Stimulated activated CD4-positive, alpha-beta T cell treated with anti-CD3 and anti-CD28 coated beads, TNF-alpha, amount 100 ng/mL, for 24 hours (primary cell): ENCODE measurements at places on chromosomes 12 and 14.
A peak's percentile ranks its signal among the peaks of the same experiment; 100 is the strongest.

DNA sequence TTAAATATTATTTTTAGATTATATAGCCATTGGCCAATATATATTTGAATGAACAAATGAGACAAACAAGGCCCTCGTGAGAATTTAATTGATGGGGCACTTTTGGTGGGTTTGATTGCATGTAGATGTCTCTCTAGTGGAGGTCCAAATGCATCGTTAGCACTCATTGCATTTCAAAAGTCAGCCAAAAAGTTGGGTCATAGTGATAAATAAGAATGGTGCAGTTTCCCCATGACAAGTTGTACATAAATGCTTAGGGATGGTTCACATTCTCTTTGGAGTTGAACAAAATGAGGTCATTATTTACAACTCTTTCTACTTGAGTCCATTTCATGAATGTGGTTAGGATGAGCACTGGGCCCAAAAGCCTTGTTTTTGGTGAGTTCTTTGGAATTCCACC, 1.0 kb downstream of the BEST3 start:
- no peak for DNase-seq

- no peak for DNase-seq
Observed at GRCh38 chr12:121762269-121762668, 31.2 kb downstream of the RHOF start.

GRCh38 chr12:71085575-71085974, 72.2 kb downstream of the TSPAN8 start:
- DNase-seq = no peak

GRCh38 chr12:30967026-30967425, 40.5 kb downstream of the TSPAN11 start:
- no peak for DNase-seq

GRCh38 chr14:105947599-105947998, 421.2 kb downstream of the TMEM121 start:
- DNase-seq = no peak

GRCh38 chr12:63967358-63968145, 123.1 kb downstream of the SRGAP1 start:
- no peak for DNase-seq

GRCh38 chr12:124713436-124714082, 146.1 kb upstream of the NCOR2 start:
- peak; percentile 73 for DNase-seq

- DNase-seq = no peak
Observed at GRCh38 chr12:128657378-128657777, 166.4 kb downstream of the SLC15A4 start.

GRCh38 chr14:53888535-53889386, 67.9 kb downstream of the BMP4 start:
- no peak for DNase-seq

DNA sequence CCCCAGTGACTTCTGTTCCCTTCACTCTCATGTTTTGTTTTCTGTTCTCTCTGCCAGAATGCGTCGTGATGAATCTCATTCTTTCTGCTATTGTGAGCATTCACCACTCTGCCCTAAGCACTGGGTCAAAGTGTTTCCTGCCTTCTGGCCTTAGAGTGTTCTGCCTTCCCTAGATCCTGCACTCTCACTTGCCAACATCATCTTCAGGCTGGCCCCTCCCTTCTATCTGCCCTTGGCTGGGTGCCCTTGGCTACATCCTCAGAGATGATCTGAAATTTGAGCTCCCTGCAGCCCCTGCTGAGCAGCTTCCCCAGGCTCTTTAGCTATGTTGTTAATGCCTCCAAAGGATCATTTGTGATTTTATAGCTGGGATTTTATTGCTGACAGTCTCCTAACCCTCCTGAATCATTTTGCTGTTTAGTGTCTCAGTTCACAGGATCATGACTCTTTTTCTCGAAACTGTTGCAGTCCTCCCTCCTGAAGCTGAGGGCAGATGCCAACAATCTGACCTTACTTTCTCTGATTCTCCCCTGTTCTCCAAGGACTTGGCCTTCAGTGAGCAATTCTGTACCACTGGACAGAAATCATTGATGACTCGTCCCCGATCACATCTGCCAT, 4.5 kb downstream of the DHRS2 start:
- DNase-seq = no peak

- DNase-seq = no peak
Observed at GRCh38 chr14:30243805-30244204, 315.2 kb upstream of the G2E3 start.

DNA sequence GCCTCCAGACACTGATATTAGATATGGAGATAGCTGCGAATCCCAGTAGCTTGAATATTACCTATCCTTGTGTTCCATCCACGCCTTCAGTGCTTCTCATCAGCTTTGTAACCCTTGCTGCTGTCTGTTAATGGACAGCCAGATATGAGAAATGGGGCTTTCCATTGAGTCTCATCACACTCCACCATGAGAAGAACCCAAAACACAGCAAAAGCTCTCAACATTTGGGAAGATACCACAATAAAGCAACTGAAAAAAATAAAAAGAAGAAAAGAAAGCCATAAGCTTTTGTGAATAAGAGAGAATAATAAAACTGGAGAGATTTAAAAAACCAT, 225.4 kb downstream of the GALC start:
- no peak for DNase-seq

DNA sequence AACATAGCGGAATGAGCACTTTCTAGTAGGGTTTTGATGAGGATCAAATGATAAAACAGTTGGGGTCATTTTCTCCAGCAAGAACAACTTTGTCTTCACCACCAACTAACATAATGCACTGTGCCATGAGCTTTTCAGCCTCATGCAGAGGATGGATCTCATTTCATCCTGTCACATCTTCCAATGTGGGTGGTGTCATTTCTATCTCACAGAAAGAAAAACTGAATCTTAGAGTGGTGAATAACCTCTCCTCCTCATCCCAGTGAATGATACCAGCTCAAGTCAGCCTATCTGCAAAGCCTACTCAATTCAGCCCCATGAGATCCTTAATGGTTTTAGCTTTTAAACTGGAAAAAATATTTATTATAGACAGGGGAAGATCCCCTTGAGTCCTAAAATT, 1147.2 kb downstream of the VRK1 start:
- DNase-seq = no peak

GRCh38 chr14:92974541-92975345, 51.8 kb downstream of the CHGA start:
- DNase-seq = no peak

- no peak for DNase-seq
Observed at GRCh38 chr14:58946431-58946830, 242.0 kb upstream of the DAAM1 start.

GRCh38 chr12:130677957-130678558, 38.0 kb downstream of the RIMBP2 start:
- no peak for DNase-seq

- DNase-seq = no peak
Observed at GRCh38 chr12:20211981-20212421, 156.3 kb upstream of the PDE3A start.

DNA sequence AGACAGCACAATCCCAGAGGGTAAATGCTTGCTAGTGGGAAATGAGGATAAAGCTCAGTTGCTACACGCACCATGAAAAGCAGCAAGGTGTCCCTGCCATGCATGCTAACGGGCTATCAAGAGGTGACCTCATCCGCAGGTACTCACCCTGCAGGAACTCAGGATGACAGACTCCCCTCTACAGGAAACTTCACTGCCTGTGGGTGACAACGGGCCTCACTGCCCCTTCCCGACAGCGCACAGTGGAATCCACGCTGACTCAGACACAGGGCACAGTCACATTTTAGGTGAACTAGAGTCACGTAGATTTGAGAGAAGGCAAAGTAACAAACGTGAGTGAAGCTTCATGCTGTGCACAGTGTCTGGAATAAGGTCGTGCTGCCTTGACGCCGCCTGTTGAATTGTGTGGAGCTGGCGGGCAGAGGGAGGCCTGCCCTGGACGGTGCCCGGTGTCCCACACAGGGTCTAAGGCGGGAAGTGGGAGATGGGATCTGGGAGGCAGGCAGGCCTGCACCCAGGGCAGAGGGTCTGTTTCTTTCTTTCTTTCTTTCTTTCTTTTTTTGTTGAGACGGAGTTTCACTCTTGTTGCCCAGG, 331.8 kb downstream of the TMEM132D start:
- DNase-seq = no peak

- DNase-seq = peak; percentile 55
Observed at GRCh38 chr12:108616941-108617858, 16.5 kb downstream of the SELPLG start.

DNA sequence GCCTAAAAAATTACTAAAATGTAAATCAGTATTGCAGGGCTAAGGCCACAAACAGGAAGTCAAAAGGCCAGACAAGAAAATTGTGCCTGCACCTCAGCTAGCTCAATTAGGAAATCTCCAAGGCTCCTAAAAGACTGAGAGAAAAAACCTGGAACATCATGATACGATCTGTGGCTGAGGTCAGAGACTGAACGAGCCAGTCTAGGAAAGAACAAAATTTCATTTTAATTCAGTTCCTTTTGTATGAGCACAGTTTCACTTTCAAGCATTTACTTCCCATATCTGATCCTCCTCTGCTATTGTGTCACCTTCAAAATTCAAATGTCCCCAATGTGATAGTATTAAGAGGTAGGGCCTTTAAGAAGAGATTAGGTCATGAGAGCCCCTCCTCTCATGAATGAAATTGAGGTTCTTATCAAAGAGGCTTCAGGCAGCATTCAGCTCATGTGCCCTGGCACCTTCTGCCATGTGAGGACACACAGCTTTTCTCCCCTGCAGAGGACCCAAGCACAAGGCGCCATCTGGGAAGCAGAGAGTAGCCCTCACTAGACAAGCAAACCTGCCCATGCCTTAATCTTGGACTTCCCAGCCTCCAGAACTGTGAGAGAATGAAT, 14.8 kb downstream of the PRKAB1 start:
- DNase-seq = no peak

- DNase-seq = no peak
Observed at GRCh38 chr12:91967590-91967989, 178.1 kb downstream of the BTG1 start.

DNA sequence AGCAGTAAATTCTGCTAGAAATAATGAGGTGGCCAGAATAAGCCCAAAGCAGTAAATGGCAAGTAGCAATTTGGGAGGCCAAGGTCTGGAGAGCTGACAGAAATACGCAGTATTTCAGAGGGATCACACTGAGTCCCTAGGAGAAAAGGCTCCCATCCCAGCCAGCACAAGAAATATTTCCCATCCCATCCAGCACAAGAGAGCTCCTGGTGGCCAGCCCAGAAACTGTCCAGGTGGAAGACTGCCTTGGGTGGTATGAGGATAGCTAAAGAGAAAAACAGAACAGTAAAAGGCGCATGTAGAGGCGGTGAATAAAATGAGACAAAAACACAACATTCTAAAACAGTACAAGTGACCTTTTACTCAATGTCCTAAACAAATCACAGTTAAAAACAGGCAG, 120.7 kb downstream of the HECTD4 start:
- no peak for DNase-seq

GRCh38 chr12:99271071-99271470, 376.5 kb upstream of the GARIN6 start:
- DNase-seq = no peak

GRCh38 chr12:110224379-110225304, 56.4 kb upstream of the ATP2A2 start:
- DNase-seq = no peak

DNA sequence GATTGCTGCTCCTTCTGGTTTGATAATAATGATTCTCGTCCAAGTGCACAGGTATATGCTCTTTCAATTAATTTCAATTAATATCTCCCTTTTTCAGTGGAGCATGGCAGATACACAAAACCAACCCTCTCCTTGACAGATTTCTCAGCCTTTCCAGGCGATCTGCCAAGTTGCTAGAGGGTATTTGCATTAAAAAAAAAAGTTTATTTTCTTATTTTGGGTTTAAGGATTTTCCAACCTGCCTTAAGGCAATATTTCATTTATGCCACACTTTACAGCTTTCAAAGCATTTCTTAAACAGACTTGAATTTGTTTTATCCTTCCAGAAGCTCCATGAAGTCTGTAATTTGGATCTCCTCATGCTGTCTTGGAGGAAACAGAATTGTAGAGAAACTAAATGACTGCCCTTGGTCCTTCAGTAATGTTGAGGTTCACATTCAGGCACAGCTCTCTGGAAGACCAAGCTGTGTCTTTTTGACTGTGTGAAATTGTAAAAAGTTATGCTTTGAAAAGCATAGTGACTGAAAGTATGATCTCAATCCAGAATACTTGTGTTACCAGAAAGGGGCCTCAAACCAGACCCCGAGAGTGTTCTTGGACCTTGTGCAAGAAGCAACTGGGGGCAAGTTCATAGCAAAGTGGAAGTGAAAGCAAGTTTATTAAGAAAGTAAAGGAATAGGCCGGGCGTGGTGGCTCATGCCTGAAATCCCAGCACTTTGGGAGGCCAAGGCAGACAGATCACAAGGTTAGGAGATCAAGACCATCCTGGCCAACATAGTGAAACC, 2.3 kb downstream of the DGLUCY start:
- DNase-seq = no peak

GRCh38 chr14:68284834-68285233, 465.3 kb downstream of the RAD51B start:
- no peak for DNase-seq

DNA sequence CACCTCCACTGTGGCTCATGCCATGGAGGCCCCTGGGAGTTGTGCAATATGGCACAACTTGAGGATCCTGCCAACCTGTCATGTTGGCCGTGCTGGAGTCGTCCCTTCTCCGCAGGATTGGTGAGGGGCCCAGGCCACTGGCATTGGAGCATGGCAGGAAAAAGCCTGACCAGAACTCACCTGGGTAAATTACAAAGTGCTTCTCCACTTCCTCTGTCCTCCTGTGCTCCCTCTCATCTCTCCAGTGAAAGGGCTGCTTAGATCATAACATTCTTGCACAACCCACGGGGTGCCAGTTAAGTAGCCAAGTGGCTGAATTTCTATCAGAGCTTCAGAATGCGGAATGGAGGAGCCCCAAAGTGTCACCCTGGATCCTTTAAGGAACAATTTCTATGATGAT, 381.0 kb downstream of the DPF3 start:
- DNase-seq = no peak

DNA sequence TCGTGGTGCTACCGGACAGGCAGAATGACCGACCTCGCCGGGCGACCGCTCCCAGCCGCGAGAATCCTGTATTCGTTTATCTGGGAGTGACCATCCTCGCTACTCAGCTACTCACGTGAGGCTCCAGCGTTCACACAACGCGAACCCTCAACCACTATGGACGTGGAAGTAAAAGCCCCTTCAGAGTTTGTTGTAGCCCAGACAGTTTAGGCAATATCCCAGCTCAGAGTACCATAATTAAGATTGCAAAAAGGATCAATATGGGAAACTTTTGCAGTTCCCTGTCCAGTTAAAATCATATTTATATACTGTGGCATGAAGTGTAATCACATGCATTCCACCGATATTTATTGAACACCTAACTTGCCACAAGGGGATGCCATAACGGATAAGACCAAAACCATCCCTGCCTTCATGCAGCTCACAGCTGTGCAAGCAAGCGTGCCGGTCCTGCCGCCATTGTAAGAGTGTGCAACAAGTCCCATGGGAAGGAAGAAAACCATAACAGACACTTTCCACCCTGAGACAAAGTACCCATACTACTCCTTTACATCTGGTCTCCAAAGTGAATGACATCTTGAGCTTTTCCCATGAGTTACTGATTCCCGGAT, 938 bp upstream of the MAX start:
- DNase-seq = no peak

GRCh38 chr12:41552588-41552987, 364.5 kb downstream of the PDZRN4 start:
- no peak for DNase-seq
